Stimulated activated CD4-positive, alpha-beta T cell treated with anti-CD3 and anti-CD28 coated beads, Interleukin-1b, Interleukin-23, amount 100 ng/mL, for 1 hour (primary cell): ENCODE measurements at places on chromosomes 12 and 14.

GRCh38 chr14:71623939-71624338 lies 308.3 kb upstream of the RGS6 start:
- DNase-seq, result no peak

DNA sequence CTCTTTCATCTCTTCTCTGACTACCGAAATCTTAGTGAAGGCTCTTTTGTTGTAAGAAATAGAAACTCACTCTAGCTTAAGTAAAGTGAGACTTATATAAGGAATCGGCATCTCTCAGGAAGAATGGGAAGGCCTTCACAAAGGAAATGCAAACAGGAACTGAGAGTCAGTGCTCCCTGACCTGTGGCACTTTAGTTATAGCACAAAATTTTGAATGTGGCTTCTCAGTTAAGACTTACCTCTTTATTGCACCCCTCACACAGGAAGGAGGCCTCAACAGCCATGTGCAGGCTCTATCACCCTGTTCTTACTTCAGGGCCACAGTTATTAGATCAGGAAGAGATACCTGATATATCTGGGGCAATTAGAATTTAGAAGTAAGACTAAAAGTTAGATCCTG lies 224.7 kb upstream of the EGLN3 start:
- DNase-seq, result no peak

DNA sequence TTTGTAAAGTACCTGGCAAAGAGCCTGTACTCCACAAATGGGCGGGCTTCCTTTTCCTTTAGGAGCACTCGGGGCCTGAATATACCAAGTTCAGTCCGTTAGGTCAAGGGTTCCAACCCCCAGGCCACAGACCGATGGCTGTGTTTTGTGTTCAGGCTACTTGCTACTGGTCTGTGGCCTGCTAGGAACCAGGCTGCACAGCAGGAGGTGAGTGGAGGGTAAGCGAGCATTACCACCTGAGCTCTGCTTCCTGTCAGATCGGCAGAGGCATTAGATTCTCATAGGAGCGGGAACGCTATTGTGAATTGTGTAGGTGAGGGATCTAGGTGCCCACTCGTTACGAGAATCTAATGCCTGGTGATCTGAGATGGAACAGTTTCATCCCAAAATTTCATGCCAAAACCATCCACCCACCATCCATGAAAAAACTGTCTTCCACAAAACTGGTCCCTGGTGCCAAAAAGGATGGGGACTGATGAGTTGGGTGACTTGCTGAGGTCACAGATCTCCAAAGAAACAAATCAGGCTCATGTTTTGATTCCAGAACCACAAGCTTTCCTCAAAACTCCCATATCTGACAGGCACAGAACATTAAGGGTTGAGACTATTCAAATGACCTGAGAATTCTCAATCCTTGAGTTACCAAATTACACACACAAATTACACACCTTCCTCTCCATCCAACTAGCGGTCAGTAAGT lies 4.2 kb downstream of the CSRP2 start:
- DNase-seq, result no peak

DNA sequence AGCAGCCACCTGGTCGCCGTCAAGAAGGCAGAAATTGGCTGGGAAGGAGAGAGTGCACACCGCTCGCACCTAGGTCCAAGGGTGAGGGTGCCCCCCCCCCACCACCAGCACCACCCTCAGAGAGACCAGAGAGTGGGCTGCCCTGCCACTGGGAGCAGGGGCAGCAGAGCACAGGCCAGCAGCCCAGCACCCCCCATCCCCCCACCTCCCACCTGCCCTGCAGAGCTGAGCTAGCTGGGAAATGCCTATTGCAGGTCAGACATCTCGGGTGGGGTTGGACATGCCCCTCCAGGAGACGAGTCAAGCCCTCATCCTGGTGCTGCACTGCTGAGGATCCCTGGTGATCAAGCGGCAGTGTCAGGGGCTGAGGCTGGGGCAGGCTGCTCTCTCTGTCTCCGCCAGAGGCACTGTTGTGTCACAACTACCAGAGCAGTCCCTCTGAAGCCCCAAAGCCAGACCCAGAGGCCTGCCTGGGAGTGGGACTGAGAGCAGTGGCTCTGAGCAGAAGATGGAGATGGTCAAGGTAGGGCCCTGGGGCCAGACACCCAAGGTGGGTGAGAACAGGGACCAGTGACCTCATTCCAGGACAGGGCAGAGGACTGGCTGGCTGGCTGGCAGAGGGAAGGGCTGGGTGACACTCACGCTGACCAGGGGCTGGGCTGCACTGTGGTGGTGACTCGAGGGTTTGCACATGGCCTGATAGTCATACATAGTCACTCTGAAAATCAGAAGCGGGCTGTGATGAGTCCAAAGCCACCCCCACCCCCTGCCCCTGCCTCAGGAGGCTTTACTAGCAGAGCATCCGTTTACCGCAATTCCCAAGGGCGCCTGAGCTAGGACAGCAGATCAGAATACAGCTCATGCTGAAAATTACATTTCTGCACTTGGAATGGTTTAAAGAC lies 19.7 kb upstream of the LRTM2 start:
- DNase-seq, result no peak

DNA sequence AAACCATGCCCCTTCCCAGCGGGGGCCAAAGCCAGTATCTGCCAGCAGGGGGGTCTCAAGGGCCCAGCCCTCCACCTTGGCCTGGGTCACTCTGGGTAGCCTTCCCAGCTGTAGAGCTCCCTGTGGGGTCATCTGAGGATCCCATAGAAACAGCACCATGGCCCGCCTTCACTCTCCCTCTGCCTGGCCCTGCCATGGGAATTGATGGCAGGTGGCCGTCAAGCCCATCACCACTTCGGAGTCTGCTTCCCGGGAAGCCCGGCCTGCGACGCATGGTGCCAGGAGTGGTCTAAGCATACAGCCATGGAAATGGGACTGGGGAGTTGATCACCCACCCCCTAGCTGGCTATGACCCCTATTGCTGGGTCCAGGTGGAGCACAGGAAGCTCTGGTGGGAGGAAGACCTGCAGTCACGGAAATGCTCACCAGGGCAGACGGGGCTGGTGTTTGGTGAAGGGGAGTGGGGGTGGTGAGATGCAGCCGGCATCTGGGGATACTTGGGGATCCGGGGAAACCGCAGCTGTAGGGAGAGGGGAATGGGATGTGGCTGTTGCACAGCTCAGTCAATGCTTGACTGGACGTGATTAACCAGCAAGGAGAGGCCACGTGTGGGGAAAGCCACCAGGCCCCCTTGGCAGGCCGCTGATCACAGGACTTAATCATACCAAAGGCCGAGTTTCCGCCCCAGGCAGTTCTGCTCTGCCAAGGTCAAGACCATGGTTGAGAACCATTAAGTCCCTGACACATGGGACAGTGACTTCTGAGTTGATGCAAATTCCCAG lies 52.2 kb upstream of the DIO3 start:
- no peak for DNase-seq

DNA sequence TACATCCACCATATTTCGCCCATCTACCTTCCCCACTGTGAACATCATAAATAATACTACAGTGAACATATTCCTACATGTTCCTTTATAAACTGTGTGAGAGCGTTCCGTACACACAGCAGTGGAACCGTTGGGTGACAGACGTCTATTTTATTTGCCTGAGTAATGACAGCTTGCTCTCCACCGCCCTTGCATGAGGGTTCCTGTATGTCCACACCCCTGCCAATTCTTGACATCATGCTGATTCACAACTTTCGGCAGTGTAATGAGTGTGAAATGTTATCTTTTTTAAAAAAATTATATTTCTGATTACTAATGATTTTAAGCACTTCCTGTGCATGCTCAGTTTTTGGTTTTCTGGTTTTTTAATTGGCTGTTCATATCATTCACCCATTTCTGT lies 4.3 kb upstream of the RAD52 start:
- DNase-seq, result no peak

DNA sequence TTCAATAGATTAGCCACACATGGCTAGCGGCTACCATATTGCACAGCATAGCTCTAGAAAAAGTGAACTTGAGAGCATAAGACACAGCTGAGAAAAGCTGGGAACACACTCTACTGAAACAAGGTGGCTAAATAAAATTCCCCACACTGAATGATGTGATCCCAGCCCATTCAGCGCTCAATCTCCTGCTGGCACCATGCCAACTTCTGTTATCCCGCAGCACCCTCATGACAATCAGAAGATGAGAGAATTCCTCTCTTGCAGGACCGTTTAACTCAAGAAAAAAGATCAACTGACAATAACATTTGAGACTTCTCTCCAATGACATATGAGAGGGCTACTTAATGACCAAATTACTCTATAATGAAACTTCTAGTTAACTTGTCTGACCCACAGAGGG lies 115.4 kb downstream of the ADAMTS20 start:
- DNase-seq, result no peak

GRCh38 chr14:93018366-93018765 lies 95.4 kb downstream of the CHGA start:
- no peak for DNase-seq

GRCh38 chr12:114760151-114760877 lies 76.3 kb upstream of the TBX3 start:
- DNase-seq, result no peak

GRCh38 chr14:56005191-56006053 lies 112.8 kb upstream of the PELI2 start:
- DNase-seq, result no peak

- no peak for DNase-seq
Measured at GRCh38 chr14:23062002-23062401, 4.7 kb upstream of the CDH24 start.

DNA sequence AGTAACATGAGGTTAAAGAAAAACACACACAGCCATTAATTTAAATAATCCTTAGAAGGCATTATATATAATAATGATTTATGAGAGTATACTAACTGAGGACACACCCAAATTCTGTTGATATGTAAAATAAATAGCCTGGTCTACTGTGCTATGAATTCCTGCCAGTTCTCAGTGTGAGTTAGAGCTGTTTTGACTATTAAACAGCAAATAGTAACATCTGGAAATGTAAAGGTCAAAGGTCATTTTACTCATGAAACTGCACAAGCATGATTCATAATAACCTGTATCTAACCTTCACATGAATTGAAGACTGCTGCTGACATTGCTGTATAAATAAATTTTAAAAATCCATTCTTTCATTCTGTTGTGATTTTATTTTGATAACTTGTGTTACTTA lies 966.7 kb downstream of the SLC6A15 start:
- DNase-seq, result no peak

GRCh38 chr14:79325071-79325470 lies 886.2 kb downstream of the DIO2 start:
- no peak for DNase-seq

GRCh38 chr12:78338054-78338785 lies 507.5 kb downstream of the NAV3 start:
- no peak for DNase-seq

DNA sequence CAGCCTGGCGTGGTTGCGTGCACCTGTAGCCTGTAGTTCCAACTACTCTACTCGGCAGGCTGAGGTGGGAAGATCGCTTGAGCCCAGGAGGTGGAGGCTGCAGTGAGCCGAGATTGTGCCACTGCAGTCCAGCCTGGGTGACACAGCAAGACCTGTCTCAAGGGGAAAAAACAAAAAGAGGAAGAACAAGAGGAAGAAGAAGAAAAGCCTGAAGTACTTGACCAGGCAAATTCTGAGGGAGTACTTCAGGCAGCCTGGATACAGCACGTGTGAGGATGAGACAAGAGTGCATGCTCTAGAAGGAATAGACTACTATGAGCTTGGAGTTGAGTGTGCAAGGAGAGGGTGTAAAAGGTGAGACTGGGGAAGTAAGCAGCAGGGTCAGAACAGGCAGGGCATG lies 1.8 kb downstream of the GDF3 start:
- DNase-seq, result no peak

GRCh38 chr12:54191550-54192022 lies 2.8 kb upstream of the SMUG1 start:
- peak; percentile 61 for DNase-seq

DNA sequence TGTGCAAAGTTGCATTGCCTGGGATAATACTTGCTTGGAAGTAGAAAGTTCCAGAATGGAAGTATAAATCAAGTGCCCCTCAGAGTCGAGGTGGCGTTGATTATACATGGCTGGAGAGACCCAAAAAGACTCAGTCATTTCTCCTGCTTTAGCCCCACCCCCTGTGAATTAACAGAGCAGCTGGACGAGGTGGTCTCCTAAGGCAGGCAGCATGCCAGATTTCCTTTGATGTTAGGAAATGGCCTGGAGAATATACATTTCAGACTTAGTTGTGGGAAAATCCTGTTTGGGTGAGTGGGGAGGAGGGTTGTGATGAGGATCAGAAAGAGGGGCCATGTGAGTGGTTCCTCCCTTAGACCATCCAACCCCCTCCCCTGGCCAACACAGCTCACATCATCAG lies 406.1 kb upstream of the TMPO start:
- DNase-seq, result no peak

DNA sequence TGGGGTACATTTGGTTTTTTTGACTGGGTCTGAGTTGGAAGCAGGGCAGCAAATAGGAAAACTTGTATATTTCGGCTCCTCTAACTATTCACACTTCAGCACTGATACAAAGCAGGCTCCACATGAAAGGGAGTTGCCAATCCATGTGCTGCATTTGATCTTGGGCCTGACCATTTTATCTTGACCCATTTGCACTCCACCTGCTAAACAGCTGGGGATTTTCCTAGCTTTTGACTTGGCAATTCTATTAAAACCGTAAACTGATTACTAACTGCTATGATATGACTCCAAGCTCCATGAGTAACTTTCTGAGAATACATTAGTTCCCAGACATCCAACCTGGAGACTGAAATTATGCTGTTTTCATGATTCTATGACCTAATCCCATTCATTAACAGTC lies 797.1 kb downstream of the BCL11B start:
- no peak for DNase-seq

DNA sequence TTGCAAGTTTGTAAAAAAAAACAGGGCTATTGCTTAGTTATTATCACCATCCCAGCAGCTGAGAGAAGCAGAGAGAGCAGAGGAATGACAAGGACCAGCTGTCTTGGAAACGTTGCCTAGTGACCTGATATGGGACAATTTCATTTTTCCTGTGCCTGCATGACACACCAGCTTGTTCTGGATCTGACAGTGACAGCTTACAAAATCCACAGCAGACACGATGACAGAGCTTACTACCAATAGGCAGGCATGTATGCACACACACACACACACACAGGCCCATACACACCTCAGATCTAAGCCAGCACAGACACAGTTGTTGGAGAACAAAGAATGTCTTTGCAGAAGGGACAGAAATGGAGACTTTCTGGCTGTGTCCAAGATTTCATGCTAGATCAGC lies 25.4 kb downstream of the HSPB8 start:
- no peak for DNase-seq

DNA sequence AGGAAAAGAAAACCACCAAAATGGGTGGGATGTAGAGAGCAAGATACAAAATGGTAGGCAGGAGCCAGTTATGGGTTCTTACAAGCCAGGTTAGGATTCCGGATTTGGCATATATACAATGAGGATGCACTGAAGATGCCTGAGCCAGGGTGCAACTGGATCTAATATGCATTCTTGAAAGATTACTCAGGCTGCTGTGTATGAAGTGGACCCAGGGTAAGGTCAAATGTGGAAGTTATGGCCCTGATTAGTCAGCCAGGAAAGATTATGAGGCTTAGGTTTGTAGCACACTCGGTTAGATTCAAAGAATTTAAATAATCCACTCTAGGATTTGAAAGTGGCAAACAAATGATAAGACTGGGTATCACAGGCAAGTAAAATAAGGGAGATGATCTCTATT lies 1750.7 kb upstream of the FLRT2 start:
- no peak for DNase-seq

GRCh38 chr12:116876151-116876869 lies 4.9 kb downstream of the HRK start:
- no peak for DNase-seq
